Central memory CD8-positive, alpha-beta T cell (primary cell): ENCODE measurements at places on chromosomes 2 and 18.

DNA sequence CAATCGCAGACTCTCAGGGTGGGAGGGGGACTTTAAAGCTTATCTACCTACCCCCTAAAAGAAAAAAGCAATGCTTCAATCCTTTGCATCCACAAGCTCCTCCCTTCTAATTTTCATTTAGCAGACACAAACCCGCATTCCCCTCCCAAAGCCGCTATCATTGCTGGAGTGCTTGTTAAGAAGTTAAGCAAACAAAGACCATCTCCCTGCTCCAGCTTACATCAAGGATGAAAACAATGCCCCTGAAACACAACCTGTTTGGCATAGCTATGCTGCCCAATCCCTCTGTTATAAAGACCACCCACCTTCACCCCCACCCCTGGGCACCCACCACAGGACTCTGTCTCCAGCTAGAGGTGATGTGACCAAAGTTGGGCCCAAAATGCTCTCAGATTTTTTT, 33.0 kb downstream of the REEP1 start:
- no peak overlapping the region for H3K4me3 ChIP-seq
- no peak for DNase-seq
- H3K27ac ChIP-seq = no peak overlapping the region
- H3K4me1 ChIP-seq = no peaks in the 10 kb centered on the region
- H3K27me3 ChIP-seq = peaks cover 39% of the 10 kb centered on the region
- no peaks in the 10 kb centered on the region for H3K36me3 ChIP-seq

- H3K36me3 ChIP-seq = peaks cover 2% of the 10 kb centered on the region
- no peaks in the 10 kb centered on the region for H3K4me1 ChIP-seq
- H3K27me3 ChIP-seq = no peaks in the 10 kb centered on the region
- H3K4me3 ChIP-seq = no peak overlapping the region
Measured at GRCh38 chr18:75041586-75041985, 167.4 kb downstream of the PTGR3 start.

- no peaks in the 10 kb centered on the region for H3K27me3 ChIP-seq
- DNase-seq = no peak
- no peaks in the 10 kb centered on the region for H3K36me3 ChIP-seq
- no peak overlapping the region for H3K27ac ChIP-seq
Measured at GRCh38 chr2:99850084-99850710, 292.2 kb downstream of the AFF3 start.

GRCh38 chr2:1814616-1815015, 70.3 kb upstream of the PXDN start:
- DNase-seq = no peak
- H3K4me1 ChIP-seq = no peaks in the 10 kb centered on the region
- no peaks in the 10 kb centered on the region for H3K27me3 ChIP-seq
- no peak overlapping the region for H3K27ac ChIP-seq
- H3K4me3 ChIP-seq = no peak overlapping the region
- no peaks in the 10 kb centered on the region for H3K36me3 ChIP-seq

GRCh38 chr2:218065239-218066006, 3.6 kb upstream of the RUFY4 start:
- no peak overlapping the region for H3K27ac ChIP-seq
- peaks cover 8% of the 10 kb centered on the region for H3K4me1 ChIP-seq
- DNase-seq = no peak
